ENCODE measurements at places on chromosomes 3 and 15.

- no peaks in the 10 kb centered on the region for H3K4me1 ChIP-seq
- H3K36me3 ChIP-seq: no peaks in the 10 kb centered on the region
- no peak for DNase-seq
- no peak overlapping the region for H3K4me3 ChIP-seq
- no peaks in the 10 kb centered on the region for H3K27me3 ChIP-seq
Measured at GRCh38 chr3:192858849-192859585, 58.6 kb downstream of the MB21D2 start.

DNA sequence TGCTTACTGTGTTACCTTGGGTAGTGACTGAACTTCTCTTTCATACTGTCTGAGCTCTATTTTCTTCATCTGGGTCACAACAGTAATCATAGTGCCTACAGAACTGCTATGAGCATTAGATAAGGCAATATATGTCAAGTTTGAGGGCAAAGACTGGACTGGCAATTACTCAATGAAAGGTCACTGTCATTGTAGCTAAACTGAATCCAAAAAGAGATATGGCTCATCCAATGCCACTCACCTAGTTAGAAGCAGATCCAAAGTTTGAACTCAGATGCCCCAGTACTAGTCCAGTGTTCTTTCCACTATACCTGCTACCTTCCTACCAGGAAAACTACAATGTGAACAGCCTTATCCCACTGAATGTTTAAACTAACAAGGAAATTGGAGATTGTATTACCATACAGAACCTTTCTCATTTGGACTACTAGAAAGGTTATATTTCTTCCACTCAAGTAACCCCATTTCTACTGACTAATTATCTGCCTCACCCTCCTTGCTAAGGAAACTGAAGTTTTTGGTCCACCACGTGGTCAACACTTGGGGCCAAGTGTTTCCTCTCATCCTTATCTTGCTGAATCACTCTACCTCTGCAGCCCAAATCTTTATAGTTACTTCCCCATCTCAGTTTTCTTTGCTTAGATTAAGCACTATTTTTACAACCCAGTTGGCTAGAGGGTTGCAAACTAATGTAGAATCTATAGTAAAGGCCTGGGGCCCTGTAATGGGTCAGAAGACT is 202.3 kb upstream of the LPP start:
- H3K36me3 ChIP-seq: no peaks in the 10 kb centered on the region
- peaks cover 43% of the 10 kb centered on the region for H3K4me1 ChIP-seq
- H3K4me3 ChIP-seq: no peak overlapping the region
- H3K27ac ChIP-seq: no peak overlapping the region

DNA sequence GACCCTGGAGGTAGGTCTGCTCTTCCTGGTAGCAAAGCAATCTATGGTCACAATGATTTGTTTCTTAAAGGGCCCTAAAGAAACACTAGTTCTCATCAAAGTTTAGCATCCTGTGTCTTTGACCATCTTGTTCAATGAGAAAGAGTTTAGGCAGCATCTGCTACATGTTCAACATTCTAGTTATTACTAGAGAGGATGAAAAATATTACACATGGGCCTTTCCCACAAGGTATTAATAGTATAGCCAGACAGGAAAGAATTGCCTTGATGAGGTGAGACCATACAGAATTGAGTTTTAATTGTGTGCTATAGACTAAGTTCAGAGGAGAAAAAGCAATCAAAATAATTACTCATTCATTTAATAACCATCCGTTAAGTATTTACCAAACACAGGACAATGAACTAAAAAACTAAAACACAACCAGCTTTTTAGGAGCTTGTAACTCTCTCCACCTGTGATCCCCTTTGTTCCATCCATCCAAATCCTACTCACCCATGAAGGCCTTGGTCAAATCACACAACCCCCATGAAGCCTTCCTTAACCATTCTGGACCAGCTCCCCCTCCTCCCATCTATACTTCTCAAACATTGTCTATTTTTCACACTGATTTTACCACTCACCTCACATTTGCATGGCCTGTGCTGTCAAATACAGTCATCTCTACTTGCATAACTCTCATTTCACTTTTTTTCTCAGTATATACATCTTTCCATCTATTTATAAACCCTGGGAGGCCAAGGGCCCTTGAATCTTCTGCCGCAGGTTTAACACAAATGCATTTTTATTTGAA is 122.9 kb downstream of the RORA start:
- H3K27me3 ChIP-seq: peaks cover 16% of the 10 kb centered on the region
- no peak for DNase-seq
- H3K27ac ChIP-seq: no peak overlapping the region
- no peaks in the 10 kb centered on the region for H3K4me1 ChIP-seq

- peaks cover 11% of the 10 kb centered on the region for H3K27me3 ChIP-seq
- DNase-seq: peak; percentile 6
- no peaks in the 10 kb centered on the region for H3K36me3 ChIP-seq
- no peak overlapping the region for H3K27ac ChIP-seq
Measured at GRCh38 chr3:66856533-66856932, 141.6 kb upstream of the KBTBD8 start.

- DNase-seq: no peak
- H3K4me1 ChIP-seq: peaks cover 6% of the 10 kb centered on the region
- H3K27ac ChIP-seq: no peak overlapping the region
Measured at GRCh38 chr3:194466761-194467356, 19.9 kb downstream of the ATP13A3 start.

DNA sequence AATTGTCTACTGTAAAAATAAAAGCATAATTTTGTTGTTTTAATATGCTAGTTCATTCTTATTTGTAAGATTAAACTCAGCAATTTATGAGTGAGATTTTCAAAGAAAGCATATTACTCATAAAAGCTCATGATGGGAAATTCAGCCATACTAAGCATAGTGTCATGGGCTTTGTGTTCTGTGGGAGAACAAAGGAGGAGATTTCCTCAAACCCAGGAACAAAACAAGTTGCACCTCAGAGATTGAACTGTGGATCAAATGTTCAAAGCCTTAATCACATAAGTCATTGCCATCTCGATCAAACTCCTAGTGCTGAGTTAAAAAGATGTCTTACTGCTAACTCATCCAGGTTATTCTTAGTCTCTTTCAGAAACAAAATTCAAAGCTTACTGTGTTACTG is 85.6 kb upstream of the PDZRN3 start:
- no peak overlapping the region for H3K4me3 ChIP-seq
- no peak overlapping the region for H3K27ac ChIP-seq
- no peaks in the 10 kb centered on the region for H3K36me3 ChIP-seq
- H3K4me1 ChIP-seq: no peaks in the 10 kb centered on the region
- no peak for DNase-seq

- H3K27ac ChIP-seq: no peak overlapping the region
Measured at GRCh38 chr15:69224383-69224782, 63.9 kb downstream of the GLCE start.
